ENCODE measurements at places on chromosomes 7 and 10. TPM values are rescaled to one million over a fixed set of nuclear protein-coding genes. Genes with fewer than 3 reads are reported as not detected.

Gene SUN3
- 0.22 TPM for total RNA-seq

Gene SORCS1
- 0.54 TPM for total RNA-seq

Gene CHRM2
- total RNA-seq: not detected

Gene TMEM176B
- total RNA-seq: not detected

Gene NPC1L1
- not detected for total RNA-seq

Gene THNSL1
- total RNA-seq: 7.6 TPM

Gene RSPH10B
- 0.10 TPM for total RNA-seq

Gene FAM25C
- not detected for total RNA-seq

Gene FBXL15
- 11.1 TPM for total RNA-seq

Gene HOXA10
- total RNA-seq: 3.9 TPM

Gene GNGT1
- not detected for total RNA-seq

Gene WNT16
- not detected for total RNA-seq

Gene MBL2
- not detected for total RNA-seq

Gene SFRP4
- total RNA-seq: not detected

Gene TMEM213
- not detected for total RNA-seq

Gene PRF1
- total RNA-seq: not detected

Gene HBP1
- 30.2 TPM for total RNA-seq

All from MCF 10A (cell line).